Sigmoid colon (tissue), 7 donors: ENCODE measurements at places on chromosomes 16 and 17. TPM values are rescaled to one million over a fixed set of nuclear protein-coding genes. Genes with fewer than 3 reads are reported as not detected.

DNA sequence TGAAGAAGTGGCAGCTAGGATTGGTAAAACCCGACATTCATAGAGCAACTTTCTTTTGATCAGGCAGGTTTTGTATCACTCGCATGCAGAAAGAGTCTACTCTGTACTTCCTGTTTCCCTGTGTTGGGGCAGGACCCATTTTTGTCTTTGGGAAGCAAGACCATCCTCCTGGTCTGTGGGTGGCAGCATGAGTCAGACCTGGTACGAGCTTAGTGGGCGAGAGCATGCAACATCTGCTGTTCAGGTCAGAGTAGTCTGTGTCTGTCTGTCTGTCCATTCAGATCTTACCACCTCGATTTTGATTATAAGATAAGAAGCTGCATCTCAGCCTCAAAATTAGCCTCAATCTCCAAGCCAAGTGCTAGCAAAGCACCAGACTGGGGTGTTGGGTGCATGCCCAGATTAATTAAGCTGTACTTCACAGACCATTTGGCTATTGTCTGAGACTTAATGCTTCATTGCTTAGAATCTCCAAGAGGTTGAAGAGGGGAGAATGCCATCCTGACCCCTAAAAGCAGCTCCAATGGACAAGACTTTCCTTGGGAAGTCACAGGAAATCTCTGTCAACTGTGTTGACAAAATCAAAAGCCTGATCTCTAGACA is 110.9 kb downstream of the XYLT1 start:
- H3K27me3 ChIP-seq = no peaks in the 10 kb centered on the region
- no peak overlapping the region for H3K4me3 ChIP-seq
- DNase-seq = no peak
- no peaks in the 10 kb centered on the region for H3K4me1 ChIP-seq
- no peak overlapping the region for H3K27ac ChIP-seq

DNA sequence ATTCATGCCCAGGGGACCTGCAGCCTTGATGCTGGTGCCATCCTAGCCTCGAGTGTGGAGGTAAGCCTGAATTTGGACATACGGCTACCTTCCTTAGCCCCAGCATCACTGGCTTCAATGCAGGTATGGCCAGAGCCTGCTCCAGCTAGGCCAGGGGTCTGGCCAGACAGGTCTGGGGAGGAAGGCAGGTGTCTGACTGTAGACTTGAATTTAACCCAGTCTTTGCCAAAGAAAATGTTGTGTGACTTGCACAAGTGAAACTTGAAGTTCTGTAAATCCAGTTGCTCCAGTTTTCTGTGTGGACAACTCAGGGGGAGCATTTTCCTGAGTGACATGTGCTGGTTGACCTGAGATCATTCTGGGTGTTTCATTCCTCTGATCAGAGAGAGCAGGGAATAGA is 32.8 kb downstream of the TMEM238L start:
- no peak overlapping the region for H3K4me3 ChIP-seq
- H3K27me3 ChIP-seq = no peaks in the 10 kb centered on the region
- no peak overlapping the region for H3K27ac ChIP-seq

CIBAR2 gene
- not detected for total RNA-seq

NPIPA2 gene
- total RNA-seq = 3.8 TPM

SBK1 gene
- 0.36 TPM for total RNA-seq

RAPGEFL1 gene
- total RNA-seq = 4.2 TPM
